Left ventricle myocardium inferior (tissue), 1 donor: ENCODE measurements at places on chromosomes 16 and 17. TPM values are rescaled to one million over a fixed set of nuclear protein-coding genes. Genes with fewer than 3 reads are reported as not detected.

Gene CTRB1
- not detected for total RNA-seq

DNA sequence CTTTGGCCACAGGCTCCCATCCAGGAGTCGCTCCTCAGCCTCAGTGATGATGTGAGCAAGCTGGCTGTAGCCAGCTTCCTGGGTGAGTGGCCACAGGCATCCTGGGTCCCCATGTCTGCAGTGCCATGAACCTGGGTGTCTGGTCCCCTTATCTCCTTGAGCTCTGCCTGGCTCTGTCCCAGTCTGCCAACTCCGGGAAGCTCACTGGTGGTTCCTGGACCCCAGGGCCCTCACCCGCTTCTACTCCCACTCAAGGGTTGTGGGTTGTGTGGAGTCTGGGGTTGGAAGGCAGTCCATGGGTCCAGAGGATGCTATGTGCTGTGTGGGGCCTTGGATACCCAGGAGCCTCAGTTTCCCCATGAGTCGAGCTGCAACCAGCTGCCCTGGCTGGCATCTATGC lies 11.7 kb upstream of the SMIM5 start:
- no peak for DNase-seq

Gene ITPRIPL2
- total RNA-seq, result 12.3 TPM

DNA sequence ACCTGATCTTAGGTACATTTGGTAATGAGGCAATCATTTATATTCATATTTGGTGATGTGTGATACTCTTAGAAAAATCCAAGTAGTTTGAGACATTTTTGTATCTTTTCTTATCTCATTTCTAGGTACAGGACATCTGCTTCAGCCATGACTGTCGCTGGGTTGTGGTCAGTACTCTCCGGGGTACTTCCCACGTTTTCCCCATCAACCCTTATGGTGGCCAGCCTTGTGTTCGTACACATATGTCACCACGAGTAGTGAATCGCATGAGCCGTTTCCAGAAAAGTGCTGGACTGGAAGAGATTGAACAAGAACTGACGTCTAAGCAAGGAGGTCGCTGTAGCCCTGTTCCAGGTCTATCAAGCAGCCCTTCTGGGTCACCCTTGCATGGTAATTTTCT lies 312.2 kb downstream of the BCAS3 start:
- DNase-seq, result no peak
